ENCODE measurements at places on chromosomes 2 and 18.

DNA sequence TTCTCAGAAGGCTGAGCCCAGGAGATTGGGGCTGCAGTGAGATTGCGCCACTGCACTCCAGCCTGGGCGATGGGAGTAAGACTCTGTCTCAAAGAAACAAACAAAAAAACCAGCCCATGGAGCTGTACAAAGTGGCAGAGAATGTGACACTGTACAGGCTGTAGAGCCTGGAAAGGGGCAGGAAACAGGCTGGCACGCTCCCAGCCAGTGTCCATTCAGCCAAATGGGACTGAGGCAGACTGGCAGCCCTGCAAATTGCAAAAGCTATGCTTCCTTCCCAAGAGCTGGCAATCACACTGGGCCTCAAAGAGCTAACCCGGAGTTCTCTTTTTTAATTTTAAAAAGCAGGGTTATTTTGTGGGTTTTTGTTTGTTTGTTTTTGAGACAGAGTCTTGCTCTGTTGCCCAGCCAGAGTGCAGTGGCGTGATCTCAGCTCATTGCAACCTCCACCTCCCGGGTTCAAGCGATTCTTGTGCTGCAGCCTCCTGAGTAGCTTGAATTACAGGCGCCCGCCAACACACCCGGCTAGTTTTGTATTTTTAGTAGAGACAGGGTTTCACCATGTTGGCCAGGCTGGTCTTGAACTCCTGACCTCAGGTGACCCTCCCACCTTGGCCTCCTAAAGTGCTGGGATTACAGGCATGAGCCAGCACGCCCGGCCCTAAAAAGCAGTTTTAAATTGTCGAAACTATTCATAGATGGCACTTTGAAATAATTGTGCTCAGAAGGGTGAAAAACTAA lies 42.8 kb downstream of the SCRN3 start:
- ATAC-seq, result no peak

- no peak for ATAC-seq
Observed at GRCh38 chr18:35059280-35059927, 18.2 kb downstream of the MAPRE2 start.

DNA sequence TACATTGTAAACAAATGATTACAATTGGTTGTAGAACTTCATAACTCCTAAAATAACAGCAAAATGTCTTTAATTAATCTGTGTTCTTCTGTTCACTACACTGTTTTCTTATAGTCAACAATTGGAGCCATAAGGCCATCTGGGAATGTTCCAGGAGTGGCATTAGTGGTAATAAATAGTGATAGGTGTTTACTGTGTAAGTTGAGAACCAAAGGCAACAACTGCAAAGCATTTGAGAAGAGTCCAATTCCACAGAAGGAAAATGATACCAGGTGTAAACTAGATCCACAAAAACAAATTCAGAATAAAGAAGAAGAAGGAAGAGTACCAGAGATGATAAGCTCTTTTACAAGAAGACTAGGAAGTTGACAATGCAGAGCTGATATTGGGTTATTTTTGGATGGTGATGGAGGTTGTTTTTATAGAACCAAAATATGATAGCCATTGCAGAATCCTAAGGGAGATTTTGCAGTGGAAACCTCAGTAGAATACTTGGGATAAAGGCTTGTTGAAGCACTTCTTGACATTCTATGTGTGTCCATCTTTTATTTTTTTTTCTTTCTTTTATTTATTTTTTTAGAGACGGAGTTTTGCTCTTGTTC lies 52.9 kb downstream of the ANTXR1 start:
- no peak for ATAC-seq

GRCh38 chr2:110805894-110806452 lies 73.6 kb downstream of the ACOXL start:
- ATAC-seq, result no peak

DNA sequence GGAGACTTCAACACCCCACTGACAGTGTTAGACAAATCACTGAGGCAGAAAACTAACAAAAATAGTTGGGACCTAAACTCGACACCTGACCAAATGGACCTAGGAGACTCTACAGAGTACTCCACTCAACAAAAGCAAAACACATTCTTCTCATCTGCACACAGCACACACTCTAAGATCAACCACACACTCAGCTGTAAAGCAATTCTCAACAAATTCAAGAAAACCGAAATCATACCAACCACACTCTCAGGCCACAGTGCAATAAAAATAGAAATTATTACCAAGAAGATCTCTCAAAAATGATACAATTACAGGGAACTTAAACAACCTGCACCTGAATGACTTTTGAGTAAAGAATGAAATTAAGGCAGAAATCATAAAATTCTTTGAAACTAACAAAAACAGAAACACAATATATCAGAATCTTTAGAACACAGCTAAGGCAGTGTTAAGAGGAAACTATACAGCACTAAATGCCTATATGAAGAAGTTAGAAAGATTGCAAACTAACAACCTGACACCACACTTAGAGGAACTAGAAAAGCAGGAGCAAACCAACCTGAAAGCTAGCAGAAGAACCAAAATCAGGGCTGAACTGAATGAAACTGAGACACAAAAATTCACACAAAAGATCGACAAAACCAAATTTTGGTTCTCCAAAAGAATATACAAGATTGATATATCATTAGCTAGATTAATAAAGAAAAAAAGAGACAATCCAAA lies 46.3 kb downstream of the RTTN start:
- ATAC-seq, result no peak

Data from activated CD4-positive, CD25-positive, alpha-beta regulatory T cell treated with anti-CD3 and anti-CD28 coated beads, Interleukin-2, amount 50 U/mL, for 24 hours (primary cell).